SK-MEL-5 (cell line): ENCODE measurements at places on chromosomes 6 and 20. TPM values are rescaled to one million over a fixed set of nuclear protein-coding genes. Genes with fewer than 3 reads are reported as not detected.

- DNase-seq, result no peak
Measured at GRCh38 chr6:2535506-2535905, 215.2 kb downstream of the MYLK4 start.

Gene ZBTB12
- total RNA-seq, result 1.3 and 2.2 TPM in 2 replicates

DNA sequence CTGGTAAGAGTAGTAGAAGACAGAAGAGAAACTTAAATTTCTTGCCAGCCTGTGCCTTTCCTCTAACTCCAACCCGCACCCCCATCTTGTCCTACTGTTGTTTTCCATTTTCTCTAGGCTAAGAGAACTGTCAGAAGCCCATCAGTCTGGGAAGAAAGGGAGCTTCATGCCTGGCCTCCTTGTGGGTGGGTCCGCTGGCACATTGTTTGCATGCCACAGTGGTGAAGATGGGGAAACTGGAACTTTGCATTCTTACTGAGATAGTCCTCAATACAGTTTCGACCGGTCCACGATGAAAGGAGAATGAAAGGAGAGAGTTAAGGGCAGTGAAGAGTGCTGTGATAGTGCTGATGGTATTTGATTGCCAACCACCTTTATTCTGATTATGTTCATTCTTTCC lies 103.1 kb downstream of the TCP11 start:
- no peak for DNase-seq

DNA sequence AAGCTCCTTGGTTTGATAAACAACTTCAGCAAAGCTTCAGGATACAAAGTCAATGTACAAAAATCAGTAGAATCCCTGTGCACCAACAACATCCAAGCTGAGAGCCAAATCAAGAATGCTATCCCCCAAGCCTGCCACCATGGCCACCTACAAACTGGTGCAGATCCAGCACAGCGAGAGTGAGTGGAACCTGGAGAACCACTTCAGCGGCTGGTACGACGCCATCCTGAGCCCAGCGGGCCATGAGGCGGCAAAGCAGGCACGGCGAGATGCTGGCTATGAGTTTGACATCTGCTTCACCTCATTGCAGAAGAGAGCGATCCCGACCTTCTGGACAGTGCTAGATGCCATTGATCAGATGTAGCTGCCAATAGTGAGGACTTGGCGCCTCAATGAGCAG lies 170.3 kb downstream of the KHDC1L start:
- no peak for DNase-seq

Gene ESR1
- total RNA-seq, result 0.26 and 1.7 TPM in 2 replicates

DNA sequence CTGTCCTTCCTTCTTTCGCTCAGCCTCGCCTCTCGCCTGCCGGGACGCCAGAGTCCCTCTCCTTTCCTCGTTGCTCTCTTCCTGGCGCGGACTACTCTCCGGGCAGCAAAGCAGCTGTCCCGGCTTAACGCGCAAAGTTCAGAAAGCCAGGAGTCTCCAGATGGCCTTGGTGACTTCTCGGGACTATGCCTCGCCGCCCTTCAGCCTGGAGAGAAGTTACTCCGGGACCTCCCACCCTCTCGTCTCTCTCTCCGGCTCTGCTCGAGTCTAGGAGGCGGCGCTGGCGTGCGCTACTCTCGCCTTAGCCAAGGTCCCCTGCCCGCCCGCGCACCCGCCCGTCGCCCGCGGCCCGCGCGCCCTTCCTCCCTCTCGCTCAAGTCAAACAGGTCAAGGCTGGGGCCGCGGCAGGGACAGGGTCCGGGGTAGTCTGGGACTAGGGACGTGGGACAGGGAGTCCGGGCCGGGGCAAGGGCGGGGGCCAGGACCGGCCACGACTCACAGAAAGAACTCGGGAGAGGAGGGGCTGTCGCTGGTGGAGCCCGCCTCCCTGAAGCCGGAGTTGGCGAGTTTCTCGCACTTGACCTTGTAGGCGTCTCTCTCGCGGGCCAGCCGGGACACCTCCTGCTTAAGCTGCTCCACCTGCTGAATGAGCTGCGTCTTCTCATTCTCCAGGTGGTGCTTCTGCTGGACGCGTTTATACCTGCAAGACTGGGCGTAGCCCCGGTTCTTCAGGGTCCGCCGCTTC lies 1.5 kb downstream of the MAFB start:
- DNase-seq, result no peak

DNA sequence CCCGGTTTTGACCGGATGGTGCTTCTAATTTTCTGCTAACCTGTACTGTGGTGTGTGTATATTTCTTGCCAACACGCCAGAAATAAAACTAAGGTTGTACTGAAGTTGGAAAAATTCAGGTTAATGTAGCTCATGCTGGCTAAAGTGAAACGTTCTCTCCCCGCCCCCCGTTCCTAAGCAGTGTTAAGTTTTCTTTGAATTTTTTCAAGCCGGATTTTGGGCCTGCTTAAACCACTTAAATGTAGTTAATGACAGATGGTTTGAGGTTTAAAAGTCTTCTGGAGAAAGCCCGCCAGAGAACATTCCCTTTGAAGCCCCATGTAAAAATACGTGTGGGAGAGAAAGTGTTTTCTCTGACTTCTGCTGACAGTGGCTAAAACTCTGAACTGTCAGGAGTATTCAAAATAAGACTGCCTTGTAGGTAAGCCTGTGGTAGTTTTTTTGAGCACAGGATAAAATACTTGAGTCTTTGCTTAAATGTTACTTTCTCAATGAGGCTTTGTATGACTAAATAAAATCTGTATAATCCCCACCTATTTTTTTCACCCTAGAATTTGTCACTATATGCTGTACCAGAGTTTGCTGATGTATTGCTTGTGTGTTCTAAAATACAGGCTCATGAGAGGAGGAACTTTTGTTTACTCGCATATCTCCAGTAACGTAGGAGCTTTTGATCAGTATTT lies 101.3 kb downstream of the OR2B2 start:
- DNase-seq, result no peak

Gene IPCEF1
- 0.13 TPM in 1 of 2 replicates, not detected in the other for total RNA-seq

DNA sequence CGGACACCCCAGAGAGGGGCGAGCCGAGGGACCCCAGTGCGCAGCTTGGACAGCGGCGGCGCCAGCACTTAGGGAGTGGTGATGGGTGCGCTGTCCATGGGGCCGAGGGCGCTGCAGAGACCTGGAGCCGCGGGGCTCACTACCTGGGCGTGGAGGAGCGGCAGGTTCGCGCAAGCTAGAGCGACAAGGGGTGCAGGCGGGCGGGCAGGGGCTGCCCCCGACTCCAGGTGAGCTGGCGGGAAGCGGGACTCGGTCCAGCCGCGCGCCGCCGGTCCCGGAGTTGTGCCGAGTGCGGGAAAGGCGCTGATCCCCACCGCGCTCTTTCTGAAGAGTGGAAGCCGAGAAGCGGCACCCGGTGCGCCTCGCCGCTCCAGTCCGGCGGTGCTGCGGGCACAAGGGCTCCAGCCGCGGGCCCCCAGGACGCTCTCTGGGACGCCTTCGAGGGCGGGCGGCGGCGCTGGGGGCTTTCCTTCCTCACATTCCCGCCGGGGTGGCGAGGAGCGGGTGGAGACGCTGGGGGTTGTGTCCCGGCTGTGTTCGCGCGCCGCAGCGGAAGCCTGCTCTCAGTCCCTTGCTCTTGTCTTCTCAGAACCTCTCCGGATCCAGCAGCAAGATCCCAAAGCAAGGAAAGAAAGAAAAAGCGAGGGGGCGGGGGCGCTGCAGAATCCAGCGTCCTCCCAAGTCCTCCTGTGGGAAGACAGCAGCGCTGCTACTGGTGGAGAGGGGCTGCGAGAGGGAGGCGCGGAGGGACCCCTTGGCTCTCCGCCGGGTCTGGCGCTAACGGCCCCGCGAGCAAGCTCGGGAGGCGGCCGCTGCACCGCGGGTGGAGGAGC lies at the start of gene B3GAT2:
TSS of gene B3GAT2 (minus strand) at position 610 of the 833 bp plus-strand sequence. CDS start 631 bp downstream, outside the sequence.
- no peak for DNase-seq

GRCh38 chr20:14879020-14879697 lies 541.7 kb upstream of the FLRT3 start:
- peak; percentile 79 for DNase-seq
